ENCODE measurements at places on chromosomes 5 and 9.

DNA sequence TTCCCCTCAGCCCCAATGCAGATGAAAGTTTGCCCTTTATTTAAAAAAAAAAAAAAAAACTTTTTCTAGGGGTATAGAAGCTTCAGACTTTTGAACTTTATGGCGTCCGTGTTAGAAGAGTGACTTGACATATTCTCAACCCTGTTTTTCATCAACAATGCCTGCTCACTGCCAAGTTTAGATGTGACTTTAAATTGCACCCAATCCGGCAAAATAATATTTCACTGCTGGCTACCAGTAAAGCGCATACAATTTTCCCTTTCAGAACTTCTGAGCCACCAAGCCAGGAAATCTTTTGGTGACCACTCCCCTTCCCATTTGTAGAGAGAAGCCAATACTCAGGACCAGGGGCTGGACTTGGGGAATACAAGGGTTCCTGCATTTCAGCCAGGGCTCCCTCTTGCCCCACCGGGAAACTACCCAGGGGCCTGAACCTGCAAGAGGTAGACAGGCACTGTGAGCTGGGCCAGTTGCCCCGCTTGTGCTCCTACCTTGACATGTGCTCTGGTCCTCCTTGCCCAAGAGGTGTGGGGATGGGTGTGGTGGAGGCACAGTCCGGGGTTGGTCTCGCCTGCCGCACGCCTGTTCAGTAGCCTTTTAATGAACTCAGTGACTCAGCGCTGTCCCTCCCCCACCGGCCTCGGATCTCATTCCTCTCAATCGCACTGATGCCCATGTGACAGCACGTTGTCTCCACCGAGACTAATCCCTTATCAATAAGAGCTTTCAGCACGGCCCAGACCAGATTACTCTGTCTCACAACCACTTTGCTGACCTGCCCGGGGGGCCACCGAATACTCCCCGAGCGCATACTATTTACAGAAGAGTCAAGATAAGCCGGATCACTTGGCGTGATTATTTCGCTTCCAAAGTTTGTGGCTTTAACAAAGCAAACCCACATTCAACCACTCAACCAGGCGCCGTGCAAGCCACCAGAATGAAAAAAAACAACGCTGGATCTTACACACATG is 226.4 kb downstream of the DCP2 start:
- no peak for DNase-seq

DNA sequence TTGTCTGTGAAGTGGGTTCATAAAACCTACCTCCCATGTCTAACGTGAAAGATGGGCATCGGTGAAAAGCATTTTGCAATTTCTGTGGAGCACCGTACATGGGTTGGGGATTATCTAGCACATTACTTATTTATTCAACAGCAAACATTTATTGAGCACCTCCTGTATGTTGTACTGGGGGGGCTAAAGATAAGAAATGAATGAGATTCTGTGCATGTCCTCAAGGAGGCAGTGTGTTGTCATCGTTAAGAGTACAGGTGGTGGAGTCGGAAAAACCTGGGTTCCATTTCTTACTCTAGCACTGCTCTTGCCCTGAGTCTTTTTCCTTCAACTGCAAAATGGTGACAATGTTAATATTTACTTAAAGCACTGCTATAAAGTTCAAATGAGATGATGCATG is 30.4 kb upstream of the DENND1A start:
- DNase-seq, result no peak

DNA sequence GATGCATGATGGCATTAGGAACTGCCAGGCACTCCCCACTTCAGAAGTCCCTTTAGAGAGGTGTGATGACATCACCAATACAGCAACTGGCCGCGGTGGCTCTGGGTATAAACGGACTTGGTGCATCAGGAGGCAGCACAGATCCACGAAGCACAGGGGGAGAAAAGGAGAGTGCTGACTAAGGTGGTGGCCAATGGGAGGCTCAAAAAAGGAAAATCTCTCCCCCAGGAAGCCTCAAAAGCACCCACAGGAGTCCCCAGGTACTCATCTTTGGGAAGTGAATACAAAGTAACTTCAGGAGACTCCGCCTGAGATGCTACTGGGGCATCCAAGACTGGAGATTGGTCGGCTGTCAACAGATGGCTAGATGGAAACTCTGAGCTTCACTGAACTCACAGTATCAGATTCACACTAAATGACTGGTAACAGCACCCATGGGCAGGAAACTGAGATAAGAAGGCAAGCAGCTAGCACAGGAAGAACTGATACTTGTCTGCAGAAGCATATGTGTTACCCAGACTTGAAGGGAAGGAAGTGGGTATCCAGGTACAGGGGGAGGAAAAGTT is 7.6 kb downstream of the TTC39B start:
- no peak for DNase-seq

GRCh38 chr5:148998174-148998797 is 64.6 kb downstream of the SH3TC2 start:
- DNase-seq, result peak; percentile 85

DNA sequence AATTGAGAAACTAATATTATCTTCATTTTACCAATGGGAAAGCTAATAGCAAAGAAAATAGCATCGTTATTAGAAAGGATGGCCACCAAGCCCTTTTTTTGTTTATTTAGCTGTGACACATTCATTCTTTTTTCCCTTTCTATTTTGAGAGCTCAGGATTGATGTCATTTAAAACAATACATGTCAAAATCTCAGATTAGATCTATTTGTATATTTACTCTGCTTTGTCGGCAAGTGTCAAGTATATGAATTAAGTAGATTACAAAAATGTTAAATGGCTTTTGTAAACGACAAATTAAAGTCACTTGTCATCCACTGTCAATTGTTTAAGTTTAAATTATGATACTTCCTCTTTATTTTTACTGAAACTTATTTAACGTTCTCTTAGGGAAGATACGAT is 118.9 kb downstream of the PAM start:
- DNase-seq, result no peak

DNA sequence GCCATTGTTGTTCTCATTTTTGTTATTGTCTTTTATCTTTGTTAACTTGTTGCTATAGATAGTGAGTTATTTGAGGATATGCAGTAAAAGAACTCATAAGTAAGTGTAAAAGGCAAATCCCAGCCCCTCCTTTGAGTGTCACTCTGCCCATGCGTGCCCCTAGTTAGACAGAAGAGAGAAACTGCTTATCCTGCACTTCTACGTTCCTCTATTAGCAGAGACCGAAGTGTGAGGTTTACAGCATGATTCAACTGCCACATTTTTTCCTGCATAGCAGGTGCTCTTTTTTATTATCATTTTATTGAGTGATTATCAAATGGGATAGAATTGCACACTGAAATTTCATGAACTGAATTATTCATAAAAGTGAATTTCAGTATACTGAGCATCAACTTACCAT is 12.0 kb upstream of the DNAH5 start:
- no peak for DNase-seq

- DNase-seq, result no peak
These were observed 56.3 kb upstream of the GDNF start for GRCh38 chr5:37896159-37896558.

GRCh38 chr5:81749561-81750307 is 1.2 kb downstream of the SSBP2 start:
- DNase-seq, result peak; percentile 66

DNA sequence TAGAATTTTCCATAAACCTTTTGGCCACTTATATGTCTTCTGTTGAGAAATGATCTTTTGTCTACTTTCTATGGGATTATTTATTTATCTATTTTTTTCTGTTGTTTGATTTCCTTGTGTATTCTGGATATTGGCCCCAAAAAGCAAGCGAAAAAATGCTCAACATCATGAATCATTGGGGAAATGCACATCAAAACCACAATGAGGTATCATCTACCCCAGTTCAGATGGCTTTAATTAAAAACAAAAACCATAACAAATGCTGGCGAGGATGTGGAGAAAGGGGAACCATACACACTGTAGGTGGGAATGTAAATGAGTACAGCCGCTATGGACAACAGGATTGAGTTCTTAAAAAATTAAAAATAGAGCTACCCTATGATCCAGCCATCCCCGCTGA is 125.0 kb upstream of the LPCAT1 start:
- DNase-seq, result peak; percentile 61

- DNase-seq, result no peak
These were observed 32.9 kb upstream of the GOLGA1 start for GRCh38 chr9:124973807-124974206.

- peak; percentile 43 for DNase-seq
These were observed 74.5 kb downstream of the PRR16 start for GRCh38 chr5:120538644-120539043.

GRCh38 chr5:113163328-113163727 is 186.7 kb downstream of the DCP2 start:
- DNase-seq, result no peak

DNA sequence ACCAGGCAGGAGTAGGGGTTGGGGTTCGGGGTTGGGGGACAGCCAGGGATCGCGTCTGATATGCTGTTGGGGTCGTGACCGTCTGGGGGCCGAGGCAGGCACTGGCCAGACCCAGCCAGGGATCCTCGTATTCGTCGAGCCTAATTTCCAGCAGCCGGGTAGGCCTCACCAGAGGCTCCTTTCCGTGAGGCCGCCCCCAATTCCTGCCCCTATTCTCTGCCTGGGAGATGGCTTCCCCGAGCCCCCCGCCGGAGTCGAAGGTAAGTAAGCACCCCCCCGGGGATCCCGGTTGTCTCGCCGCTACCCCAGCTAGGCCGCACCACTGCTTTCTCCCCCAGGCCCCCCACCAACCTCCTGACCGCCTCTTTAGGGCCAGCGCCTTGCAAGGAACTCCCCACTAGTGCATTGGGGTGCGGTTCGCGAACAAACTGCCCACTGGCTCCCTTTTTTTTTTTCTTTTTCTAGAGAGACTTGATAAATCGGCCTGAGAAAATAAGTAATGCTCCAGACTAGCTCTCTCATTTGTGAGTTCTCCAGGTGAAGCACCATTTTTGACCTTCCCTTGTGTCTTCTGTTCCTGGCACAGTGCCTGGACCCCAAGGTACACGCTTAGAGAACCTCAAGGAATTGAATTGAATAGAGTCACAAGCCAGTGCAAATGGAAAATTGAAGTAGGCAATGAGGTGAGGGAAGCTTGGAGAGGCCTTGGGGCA is 435 bp downstream of the ZNF189 start:
- DNase-seq, result peak; percentile 30

DNA sequence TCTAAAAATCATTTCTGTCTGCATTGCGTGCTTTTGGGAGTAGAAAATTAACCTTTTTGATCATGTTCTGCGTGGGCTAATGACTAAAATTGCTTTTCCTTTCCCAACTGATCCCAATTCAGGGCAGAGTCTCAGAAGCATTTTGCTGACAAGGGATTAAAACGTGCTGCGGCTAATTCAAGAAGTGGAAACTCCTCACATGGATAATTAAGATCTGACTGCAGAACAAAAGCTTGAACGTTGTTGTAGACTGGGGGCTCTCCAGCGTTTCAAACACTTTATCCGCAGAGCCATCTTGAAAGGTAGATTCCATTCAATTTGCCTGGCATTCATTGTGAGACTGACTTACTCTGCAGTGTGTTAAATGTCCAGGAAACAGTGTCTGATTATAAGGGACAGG is 485.3 kb upstream of the DMAC1 start:
- no peak for DNase-seq

- no peak for DNase-seq
These were observed 148.6 kb downstream of the CDH9 start for GRCh38 chr5:26889815-26890214.

DNA sequence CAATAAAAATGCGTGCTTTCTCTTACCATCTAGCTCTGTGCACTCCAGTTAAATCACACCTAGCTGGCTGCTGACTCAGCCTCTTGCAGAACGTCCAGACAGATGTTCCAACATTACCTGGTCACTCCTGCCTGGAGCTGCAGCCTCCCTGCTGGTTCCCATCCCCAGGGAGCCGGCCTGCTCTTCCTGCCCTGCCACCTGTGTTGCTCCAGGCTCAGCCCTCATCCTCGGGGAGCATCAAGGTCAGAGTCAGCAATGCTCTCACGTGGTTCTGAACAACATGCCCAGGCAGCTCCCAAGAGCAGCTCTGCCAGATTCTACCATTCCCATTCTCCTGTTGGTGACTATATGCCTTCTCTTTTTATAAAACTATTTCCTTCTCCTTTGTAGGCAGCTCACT is 81.3 kb downstream of the GADD45G start:
- DNase-seq, result no peak

GRCh38 chr9:127049581-127049980 is 72.9 kb downstream of the ANGPTL2 start:
- no peak for DNase-seq

DNA sequence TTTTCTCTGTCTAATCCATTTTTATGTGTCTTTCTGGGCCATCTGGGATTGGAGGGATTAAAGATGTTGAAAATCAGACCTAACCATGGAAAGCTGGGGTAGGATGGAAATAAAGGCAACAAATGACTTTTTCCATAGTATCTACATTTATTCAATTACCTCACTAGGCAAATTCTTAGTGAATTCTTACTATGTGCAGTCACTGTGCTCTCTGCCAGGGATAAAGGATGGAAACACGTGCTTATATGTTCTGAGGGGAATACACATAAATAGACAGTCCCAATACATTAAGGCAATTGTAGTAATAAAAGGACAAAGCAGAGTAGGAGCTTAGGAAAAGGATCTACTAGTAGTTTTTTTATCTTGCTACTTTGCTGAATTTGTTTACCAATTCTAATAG is 214.2 kb downstream of the PRR16 start:
- DNase-seq, result peak; percentile 55

DNA sequence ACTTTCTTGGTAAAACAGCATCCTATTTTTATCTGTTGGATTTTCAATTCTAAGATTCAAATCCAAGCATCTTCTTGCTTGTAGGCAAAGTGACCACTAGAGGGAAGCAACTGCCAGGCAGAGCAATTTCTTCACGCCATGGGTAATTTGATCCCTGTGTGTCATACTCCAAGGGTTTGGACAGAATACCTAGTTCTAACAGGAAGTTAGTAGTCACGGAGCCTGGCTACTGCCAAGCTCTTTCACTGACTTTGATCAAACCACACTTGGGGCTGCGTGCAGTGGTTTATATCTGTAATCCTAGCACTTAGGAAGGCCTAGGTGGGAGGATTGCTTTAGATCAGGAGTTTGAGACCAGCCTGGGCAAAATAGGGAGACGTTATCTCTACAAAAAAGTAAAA is 473.6 kb upstream of the TNC start:
- peak; percentile 98 for DNase-seq

GRCh38 chr9:79623799-79624721 is 52.3 kb downstream of the TLE4 start:
- DNase-seq, result no peak

GRCh38 chr9:90946982-90947381 is 145.4 kb downstream of the SYK start:
- DNase-seq, result no peak

DNA sequence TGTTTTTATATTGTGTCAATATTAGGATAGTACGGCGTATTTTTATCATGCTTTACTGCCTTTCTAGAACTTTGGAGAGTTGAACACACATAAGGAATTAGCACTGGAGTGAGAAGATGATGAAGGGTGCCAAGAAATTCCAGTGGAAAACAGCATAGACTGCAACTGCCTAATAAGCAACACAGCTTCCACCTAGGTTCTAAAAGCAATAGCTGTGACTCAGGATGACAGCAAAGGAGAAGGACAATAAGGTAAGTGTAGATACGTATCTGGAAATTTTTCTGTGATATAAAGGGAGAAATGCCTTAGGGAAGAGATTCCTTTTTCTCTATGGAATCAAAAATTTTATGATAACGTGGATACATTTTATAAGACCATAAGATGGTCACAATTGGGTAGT is 7.4 kb downstream of the PTPRD start:
- DNase-seq, result no peak

- DNase-seq, result no peak
These were observed 17.2 kb downstream of the EBF1 start for GRCh38 chr5:159082474-159082873.
